ENCODE measurements at places on chromosomes 4 and X.

- DNase-seq = no peak
These were observed 57.3 kb upstream of the MXRA5 start for GRCh38 chrX:3403748-3404147.

DNA sequence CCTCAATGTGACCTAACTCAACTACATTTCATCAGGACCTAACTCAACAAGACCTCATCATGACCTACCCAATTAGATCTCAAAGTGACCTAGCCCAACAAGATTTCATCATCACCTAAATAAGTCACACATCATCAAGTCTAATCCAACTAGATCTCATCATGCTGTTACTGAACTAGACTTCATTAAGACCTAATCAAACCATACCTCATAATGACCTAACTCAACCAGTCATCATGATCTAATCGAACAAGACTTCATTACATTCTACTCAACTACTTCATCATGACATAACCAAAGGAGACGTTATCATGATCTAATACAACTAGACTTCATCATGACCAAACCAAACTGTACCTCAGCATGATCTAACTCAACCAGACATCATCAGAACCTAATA lies 82.8 kb downstream of the DHRSX start:
- no peak for DNase-seq

DNA sequence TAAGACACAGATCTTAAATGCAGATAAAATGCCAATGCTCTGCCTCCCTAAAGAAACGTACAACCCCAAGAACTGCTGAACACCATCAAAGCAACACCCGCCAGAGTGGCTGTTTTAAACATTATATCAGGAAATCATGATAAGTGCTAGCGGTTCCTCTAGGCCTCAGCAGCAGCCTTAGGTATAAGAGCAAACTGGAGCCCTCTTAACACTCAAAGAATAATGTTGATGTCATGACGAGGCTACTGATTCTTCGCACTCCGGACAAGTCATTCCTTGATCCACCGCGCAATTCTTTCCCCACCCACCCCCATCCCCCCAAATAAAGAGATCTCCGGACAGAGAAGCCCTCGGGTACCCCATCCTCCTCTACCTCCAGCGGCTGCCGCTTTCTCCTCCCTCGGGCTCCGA lies 507 bp downstream of the LIN54 start:
- no peak for DNase-seq

- no peak for DNase-seq
These were observed 139.9 kb upstream of the ATP6AP2 start for GRCh38 chrX:40440866-40441265.

DNA sequence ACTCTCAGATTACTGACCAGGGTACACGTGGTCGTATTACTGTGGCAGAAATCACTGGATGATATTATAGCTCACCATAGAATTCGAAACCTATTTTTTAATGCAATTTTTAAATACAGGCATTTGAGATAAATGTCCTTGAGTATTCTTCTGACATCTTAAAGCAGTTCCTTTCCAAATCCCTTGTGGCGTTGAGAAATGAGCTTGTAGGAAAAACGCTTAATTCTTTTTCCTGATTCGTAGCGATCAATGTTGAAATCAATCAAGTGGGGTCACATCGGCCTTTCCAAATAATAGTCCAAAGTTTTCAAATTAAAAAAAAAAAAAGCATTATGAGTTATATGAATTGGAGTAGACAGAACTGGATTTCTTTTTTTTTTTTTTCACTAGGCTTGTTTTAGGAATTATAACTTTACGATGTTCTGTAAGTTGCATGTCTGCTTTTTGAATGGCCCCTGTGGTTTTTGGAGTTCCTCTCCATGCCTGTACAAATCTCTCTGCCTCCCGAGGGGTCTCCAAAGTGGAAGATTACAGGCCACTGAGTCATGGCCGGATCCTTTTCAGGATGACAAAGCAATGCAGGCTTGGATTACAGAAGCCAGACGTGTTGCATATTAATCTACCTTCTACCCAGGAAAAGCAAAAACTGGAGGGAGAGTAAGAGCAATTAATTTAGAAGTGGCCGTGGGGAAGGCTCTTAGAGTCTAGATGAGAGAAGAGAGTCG lies 226.1 kb downstream of the SHOX start:
- no peak for DNase-seq

Measured in stimulated activated CD4-positive, alpha-beta T cell treated with anti-CD3 and anti-CD28 coated beads, TNF-alpha, amount 100 ng/mL, for 24 hours (primary cell).